HEK293T (cell line): ENCODE measurements at places on chromosomes 12 and 14.
A peak's percentile ranks its signal among the peaks of the same experiment; 100 is the strongest.

DNA sequence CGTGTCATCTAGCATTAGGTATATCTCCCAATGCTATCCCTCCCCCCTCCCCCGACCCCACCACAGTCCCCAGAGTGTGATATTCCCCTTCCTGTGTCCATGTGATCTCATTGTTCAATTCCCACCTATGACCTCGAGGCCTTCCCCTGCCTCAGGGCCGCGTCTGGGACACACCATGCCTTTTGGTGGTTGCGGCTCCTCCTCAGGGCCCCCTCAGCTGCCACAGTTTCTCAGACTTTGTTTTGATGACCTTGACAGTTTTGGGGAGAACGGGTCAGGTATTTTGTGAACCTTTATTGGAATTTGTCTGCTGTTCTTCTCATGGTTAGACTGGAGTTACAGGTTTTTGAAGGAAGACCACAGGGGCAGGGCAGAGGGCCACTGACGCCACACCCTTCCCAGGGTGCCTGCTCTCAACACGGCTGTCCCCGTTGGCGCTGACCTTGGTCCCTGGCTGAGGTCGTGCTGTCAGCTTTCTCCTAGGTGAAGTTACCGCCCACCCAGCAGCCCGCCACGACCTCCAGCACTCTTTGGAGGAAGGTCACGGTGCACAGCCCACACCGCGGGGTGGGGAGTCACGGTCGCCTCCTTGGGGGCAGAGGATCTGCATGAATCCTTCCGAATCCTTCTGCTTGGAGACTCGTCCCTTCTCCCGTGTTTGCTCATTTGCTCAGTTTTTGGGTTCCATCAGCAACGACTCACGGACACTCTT lies 130.5 kb downstream of the KIF26A start:
- no peak for DNase-seq

DNA sequence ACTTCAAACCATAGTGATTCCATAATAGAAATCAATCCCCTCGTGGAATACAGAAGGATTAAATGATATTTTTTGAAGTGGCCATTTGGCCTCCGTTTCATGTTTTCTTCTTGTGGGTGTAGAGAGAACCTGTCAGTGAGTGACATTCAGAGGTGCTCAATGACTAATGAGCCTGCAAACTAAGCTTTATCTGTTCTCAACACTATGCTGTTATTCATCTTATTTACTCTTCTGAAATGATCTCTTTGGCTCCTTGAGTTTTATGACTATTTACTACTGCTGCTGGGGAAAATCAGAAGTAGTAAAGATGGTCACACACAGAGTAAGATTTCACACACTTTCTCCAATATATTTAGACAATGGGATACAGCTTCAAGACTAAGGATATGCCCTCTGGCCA lies 30.4 kb downstream of the ATP2B1 start:
- DNase-seq: no peak

- peak; percentile 67 for DNase-seq
Observed at GRCh38 chr12:31682136-31682962, 22.9 kb downstream of the ETFBKMT start.

DNA sequence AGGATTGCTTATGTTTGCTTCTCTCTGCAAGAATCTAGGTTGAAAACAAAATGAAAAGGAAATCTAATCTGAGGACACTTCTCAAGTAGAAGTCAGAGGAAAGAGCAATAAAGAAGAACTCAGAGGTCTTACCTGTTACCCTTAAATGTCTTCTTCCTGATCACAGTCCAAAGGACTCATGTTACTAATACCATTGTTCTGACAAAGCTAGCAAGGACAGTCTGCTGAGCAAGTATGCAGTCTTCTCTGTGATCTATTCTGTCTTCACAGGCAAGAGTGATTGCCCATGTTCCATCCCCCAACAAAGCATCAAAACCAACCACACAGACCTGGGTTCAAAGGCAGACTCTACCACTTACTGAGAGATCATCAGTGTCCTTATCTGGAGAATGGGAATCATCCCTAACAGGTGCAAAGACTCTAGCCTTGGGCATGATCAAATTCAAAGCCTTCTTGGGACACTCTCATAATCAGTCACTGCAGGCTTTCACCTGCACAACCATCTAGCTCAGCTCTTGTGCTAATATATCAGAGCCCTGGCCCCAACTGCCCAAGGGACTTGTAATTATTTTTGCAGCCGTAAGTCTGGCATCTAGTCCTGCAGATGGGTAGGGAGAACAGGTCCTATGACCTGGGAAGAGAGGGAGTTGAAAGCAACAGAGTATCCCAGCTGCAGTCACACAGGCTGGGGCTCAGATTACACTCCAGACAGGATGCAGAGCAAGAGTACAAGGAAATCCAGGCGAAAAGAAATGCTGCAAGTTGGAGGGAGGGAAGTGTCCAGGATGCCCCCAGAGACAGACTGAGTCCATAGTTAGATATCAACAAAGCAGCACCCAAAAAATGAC lies 97.9 kb upstream of the NUDT4 start:
- no peak for DNase-seq

GRCh38 chr14:97524589-97525319 lies 727.6 kb downstream of the VRK1 start:
- no peak for DNase-seq

- no peak for DNase-seq
Observed at GRCh38 chr12:93413064-93413463, 28.7 kb downstream of the UBE2N start.

GRCh38 chr12:93380480-93381121 lies 2.9 kb downstream of the NUDT4 start:
- DNase-seq: peak; percentile 21

- no peak for DNase-seq
Observed at GRCh38 chr12:95774311-95775045, 16.1 kb downstream of the NTN4 start.

- no peak for DNase-seq
Observed at GRCh38 chr12:110627500-110628195, 13.7 kb downstream of the TCTN1 start.

- DNase-seq: peak; percentile 16
Observed at GRCh38 chr12:402029-402389, 565 bp downstream of the CCDC77 start.

- no peak for DNase-seq
Observed at GRCh38 chr12:57737467-57738460, 778 bp downstream of the AGAP2 start.

DNA sequence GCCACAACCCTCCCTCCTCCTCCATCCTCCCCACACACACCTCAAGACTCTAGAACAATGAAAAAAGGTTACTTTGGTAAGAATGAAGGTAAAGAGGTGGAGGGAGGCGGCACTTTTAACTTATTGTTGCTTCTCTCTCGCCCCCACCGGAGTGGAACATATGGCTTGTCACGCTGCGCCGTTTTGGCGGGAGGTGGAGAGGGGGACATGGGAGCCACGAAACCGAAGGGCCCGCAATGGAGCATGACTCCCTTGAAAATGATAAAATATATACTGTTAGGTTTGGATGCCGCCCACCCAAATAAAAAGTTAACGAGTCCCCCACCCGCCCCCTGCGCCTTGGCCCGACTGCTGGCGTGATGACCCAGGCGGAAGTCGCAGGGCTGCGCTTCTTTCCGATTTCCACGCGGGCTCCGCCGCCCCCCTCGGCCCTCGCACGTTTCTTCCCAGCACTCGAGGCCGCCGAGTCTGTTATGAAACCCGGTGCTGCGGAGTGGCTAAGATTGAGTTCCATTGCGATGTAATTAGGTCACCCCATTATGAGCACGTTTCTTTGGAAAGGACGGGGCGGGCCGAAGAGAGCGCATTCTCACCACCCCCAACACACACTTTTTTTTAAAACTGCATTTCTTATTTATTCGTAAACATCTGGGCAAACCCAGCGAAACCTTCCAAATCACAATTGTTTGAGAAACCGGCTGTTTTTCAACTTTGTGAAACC lies 1.4 kb upstream of the ZFP36L1 start:
- peak; percentile 31 for DNase-seq

DNA sequence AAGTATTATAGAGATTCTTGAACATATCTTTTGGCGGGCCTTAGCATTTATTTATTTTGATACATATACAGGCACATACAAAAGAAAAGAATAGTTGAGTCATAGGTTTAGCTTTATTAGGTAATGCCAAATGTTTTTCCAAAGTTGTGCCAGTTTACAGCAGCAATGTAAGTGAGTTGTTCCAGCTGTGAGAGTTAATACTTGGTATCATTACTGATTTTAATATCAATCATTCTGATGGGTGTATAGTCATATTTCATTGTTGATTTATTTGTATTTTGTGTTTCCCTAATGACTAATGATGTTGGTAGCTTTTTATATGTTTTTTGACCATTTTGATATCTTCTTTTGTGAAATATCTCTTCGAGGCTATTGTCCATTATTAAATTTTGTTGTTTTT lies 122.4 kb downstream of the MIPOL1 start:
- DNase-seq: no peak

DNA sequence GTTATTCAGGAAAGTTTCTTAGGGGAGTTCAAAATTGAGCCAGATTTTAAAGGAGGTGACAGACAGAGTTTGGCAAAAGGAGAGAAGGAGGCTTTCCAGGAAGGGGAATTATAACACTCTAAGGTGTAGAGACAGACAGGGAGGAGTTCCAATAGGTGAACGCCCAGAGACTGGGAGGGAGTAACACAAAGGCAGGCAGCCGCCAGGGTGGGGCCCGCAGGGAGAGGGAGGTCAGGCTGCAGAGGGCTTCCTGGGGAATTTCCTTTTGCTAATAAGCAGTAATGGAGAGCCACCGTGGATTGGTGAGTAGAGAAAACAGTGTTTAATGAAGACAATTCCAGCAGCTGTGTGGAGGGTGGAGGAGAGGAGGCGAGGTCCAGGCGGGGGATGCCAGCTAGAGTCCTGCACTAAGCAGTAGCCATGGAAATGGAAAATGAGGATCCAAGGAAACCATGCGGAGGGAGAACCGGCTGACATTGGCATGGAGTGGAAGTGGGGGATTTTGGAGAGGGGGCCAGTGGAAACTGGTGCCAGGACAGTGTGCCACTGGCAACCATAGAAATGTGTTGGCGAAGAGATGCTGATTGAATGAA lies 22.2 kb downstream of the GRIN2B start:
- no peak for DNase-seq

GRCh38 chr12:131108177-131108955 lies 154.7 kb downstream of the ADGRD1 start:
- DNase-seq: no peak

- no peak for DNase-seq
Observed at GRCh38 chr12:57740656-57741412, 2.3 kb upstream of the AGAP2 start.

DNA sequence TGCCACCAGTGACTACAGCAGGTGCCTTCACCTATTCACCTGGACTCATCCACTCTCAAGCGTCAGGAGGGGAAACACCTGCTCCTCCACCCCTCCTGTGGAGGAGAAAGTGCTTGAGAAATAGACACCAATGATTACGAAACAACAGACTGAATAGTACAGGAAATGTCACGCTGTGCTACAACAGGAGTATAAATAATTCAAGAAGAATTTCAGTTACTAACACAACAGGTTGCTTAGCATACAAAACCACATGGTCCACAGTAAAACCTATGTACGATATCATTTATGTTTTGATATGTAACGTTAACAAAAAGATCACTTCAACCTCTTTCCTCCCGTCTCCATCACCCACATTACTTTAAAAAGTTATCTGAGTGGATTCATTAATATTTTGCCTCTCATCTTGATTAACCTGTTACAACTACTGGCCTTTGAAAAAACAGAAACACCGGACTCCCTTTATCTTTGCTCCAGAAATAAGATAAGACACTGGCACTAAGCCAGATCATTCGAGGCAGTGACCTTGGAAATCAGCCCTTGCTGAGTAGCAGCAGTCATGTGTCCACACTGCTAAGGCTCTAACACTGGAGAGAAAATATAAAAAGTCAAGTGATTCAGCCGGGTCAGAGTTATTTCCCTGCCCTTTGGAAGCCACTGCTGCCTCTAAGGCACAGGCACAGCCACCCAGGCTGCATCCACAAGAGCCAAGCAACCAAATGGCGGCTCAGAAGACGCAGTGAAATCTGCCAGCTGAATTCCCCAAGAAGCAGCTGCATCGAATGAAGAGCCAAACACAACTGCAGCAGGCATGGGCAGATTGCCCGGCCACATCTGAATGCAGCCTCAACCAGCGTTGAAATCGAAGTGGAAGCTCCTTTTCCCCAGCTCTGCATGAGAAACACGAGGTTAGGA lies 40.9 kb downstream of the NT5DC3 start:
- no peak for DNase-seq

DNA sequence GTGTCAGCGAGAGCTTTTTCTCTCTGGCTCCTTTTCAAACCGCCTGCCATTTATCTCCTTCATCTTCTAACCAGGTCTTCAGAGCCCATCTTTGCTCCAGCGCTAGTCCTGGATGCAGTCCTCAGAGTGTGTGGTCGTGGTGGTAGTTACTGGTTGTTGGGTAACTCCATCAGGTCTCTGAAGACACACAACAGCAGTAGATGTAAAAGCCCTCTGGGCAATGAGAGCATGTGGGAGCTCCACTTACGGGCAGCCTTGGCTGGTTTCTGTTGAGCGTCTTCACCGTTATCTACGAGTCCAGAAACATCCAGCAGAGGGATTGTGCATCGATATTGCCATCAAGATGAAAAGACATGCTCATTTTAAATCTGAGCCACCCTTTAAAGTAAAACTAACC lies 61.2 kb downstream of the FBXL14 start:
- no peak for DNase-seq
